ENCODE measurements at places on chromosomes 4 and X.

DNA sequence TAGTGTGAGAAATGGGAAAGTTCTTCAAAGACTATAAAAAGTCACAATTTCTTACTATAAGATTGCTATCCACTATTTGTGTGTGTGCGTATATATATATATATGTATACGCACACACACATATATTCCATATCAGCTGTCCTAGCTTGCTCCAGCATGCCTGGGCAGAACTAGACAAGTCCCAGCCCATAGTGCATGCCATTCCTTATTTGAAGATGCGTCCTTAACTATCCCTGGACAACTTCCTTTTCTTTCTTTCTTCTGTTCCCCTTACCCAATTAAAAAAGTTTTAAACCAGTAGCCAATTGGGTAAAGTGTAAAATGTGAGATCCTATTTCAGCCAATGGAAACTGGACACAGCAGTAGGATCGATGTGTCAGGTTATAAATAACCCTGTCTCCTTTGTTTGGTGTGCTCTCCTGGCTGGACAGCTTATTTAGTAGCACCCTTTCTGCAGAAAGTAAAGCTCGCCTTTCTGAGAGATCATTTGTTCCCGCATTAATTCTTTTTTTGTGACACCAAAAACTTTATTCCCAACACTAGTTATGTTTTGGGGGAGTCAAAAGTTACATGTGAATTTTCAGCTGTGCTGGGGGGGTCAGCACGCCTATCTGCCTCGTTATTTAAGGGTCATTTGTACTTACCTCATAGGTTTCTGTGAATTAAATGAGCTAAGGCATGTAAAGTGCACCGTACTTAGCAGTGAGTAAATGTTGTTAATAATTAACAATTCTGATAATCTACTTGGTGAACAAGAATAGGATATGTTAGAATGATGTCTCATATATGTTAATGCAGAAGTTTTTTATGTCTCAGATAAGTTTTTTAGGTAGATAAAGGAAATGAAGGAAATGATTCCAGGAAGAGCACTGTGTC lies 40.9 kb downstream of the KDM6A start:
- DNase-seq, result no peak

DNA sequence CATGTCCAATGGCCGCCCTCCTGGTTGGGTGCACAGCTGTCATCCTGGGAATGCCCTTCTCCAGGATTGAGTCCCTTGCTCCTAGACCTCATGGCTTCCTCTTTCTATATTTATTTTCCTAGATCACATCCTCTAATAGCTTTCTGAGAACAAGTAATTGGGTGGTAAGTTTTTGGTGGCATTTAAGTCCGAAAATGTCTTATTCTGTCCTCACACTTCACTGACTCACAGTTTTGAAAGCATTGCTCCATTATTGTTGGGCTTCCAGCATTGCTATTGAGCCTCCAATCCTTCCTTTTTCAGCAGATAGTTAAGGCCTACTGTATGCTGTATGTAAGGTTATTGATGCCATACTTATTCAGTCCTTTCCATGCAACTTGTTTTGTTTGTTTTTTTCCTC lies 25.9 kb downstream of the PGM2 start:
- no peak for DNase-seq

- no peak for DNase-seq
These were observed 250.9 kb downstream of the TENM3 start for GRCh38 chr4:182494103-182494502.

- no peak for DNase-seq
These were observed 353.2 kb upstream of the MAGEB2 start for GRCh38 chrX:29862126-29862677.

DNA sequence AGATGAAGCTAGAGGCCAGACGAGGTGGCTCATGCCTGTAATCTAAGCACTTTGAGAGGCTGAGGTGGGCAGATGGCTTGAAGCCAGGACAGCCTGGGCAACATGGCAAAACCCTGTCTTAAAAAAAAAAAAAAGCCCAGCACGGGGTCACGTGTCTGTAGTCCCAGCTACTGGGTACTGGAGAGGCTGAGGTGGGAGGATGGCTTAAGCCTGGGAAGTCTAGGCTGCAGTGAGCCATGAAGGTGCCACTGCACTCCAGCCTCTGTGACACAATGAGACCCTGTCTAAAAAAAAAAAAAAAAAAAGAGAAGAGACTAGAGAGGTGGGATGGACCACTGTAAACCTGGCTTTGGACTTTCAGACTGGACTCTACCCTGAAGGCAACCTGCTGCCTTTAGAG lies 10.7 kb upstream of the LRBA start:
- no peak for DNase-seq

- DNase-seq, result no peak
These were observed 45.6 kb downstream of the ARFIP1 start for GRCh38 chr4:152825336-152825735.

DNA sequence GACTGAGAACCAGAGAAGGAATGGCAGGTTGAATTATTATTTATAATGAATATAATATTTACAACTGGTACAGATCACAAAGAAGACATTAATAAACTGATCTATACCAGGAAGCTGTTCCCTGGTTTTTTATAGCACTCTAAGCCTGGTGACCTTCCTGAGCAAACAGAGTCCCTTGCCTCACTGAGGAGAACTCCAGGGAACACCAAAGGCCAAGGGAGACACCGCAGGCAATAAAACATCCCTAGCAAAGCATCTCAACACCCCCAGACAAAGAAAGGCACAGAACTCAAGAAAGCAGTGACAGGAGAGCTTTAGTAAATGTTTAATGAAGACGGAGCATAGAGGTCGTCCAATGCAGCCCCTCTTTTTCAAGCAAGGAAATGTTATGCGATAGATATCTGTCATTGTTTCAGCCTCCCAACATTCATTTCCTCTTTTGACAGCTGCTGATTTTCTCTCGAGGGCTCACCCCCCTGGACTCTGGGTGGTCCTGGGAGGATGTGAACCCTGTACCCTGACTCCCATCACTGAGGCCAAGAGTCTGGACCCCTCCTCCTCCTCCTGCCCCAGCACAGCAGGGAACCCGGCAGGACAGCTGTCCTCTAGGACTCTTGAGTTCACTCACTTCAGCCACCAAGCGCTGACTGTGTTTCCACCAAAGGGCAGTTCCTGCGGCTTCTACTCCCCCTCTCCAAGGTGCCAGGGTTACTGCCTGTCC lies 342.5 kb upstream of the GATB start:
- DNase-seq, result no peak

- peak; percentile 27 for DNase-seq
These were observed 47.7 kb upstream of the FAT4 start for GRCh38 chr4:125266901-125267604.

DNA sequence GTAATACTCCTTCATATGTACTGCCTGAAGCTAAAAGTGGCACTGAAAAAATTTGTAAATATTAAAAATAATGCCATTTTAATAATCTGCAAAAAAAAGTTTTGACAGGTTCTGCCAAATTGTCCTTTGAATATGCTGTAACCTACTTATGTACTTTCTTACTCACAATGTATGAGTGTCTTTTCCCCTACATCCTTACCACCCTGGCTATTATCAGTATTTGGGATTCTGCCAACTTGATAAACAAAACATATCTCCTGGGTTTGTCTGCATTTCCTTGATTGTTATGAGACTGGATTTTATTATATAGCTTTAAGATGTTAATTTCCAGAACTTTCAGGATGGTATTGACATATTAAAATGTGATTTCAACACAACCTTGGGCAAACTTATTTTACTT lies 187.9 kb downstream of the CHM start:
- no peak for DNase-seq

DNA sequence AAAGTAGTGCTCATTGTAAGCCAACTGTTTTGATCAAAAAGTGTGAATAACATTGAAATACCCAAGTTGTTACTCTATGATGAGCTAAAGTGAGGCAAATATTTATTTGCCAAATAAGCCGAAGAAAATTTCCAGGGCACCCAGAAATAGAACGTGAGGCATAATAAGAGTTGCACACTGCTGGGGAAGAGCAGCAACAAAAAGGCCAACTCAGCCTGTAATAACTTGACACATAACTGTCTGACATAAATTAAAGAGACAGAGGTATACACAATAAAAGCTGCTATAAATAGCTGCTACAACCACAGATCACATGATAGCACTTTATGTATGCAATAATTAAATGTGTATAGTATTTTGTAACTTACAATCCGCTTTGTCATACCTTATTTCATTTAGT lies 2.0 kb upstream of the ABCB7 start:
- no peak for DNase-seq

DNA sequence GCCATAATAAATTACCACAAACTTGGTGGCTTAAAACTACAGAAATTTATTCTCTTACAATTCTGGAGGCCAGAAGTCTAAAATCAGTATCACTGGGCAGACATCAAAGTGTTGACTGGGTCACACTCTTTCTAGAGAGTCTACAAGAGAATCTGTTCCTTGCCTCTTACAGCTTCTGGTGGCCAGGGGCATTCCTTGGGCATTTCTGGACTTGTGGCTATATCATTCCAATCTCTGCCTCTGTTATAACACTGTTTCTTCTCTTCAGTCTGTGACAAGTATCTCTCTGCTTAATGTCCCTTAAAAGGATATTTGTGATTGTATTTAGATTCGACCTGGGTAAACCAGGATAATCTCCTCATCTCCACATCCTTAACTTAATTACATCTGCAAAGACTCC lies 207.3 kb upstream of the DCAF8L1 start:
- DNase-seq, result no peak

- DNase-seq, result no peak
These were observed 62.5 kb downstream of the BANK1 start for GRCh38 chr4:101853028-101853427.

DNA sequence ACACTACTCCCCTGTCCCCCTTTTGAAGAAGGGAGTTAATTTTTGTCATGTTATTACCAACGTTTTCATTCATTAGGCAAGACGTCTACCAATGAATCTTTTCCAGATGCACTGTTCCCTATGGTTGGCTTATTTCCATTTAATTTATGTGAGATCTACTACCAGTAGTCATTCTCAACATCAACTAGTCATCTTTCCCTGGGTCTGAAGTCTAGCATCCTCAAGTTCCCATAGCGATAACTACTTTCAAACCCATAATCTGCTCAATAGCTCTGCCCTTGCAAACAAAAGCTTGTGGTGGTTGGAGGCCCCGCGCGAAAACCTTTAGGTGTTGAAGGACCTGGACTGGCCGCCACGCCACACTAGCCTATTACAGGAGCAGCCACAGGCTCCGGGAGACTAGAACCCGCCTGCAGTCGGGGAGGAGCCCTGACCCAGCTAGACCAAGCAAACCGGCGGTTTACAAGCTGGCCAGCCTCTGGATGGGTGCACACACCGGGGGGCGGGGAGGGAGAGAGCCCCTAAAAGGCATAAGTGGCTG lies 746 bp downstream of the PPAT start:
- peak; percentile 46 for DNase-seq

GRCh38 chr4:7055111-7055989 lies 12.2 kb downstream of the TADA2B start:
- DNase-seq, result no peak

GRCh38 chrX:47430925-47431324 lies 52.1 kb downstream of the ZNF41 start:
- DNase-seq, result no peak

GRCh38 chr4:52861171-52861823 lies 820 bp upstream of the RASL11B start:
- DNase-seq, result no peak

DNA sequence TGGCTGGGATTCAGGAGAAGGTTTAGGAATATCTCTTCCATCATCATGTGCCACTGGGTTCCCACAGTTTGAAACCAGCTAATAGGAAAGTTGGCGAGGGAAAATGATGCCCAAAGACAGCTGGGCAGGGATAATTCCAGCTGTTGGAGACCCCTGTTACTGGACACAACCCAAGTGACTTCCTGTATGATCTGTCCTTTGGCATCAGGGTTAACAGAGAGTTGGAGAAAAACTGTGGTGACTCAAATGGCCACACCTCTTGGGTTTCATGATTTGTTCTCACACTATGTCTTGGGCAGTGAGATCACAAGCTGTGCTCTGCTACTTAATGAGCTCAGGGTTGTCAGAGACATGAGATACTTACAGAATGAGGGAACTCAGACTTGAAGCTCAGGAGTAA lies 3.8 kb downstream of the FGF16 start:
- no peak for DNase-seq

GRCh38 chr4:149409555-149409962 lies 406.1 kb downstream of the IQCM start:
- DNase-seq, result no peak

Data from amniotic stem cell (primary cell).